ENCODE measurements at places on chromosomes 5 and 9. TPM values are rescaled to one million over a fixed set of nuclear protein-coding genes. Genes with fewer than 3 reads are reported as not detected.

GRCh38 chr5:174342696-174343095 is 297.2 kb downstream of the NSG2 start:
- no peak for DNase-seq

The BSPRY gene
- total RNA-seq: not detected

DNA sequence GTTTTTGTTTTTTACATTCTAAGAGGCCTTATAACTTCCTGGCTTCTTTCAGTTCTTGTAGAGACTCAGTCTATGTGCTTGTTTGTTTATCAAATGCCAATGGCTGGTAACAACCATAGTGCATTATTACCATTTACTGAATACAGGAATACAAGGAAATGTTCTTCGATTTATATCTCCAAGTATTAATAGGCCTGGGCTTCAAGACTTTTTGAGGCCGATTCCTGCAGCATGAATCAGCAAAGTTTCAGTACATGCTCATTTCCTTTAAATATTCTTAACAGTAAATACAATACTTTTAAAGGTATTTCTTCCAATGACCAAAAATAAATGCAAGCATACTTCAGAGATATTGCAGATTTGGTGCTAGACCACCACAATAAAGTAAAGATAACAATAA is 535.3 kb downstream of the EFNA5 start:
- DNase-seq: no peak

The FLT4 gene
- 2.3 TPM for total RNA-seq

The CYSRT1 gene
- not detected for total RNA-seq

DNA sequence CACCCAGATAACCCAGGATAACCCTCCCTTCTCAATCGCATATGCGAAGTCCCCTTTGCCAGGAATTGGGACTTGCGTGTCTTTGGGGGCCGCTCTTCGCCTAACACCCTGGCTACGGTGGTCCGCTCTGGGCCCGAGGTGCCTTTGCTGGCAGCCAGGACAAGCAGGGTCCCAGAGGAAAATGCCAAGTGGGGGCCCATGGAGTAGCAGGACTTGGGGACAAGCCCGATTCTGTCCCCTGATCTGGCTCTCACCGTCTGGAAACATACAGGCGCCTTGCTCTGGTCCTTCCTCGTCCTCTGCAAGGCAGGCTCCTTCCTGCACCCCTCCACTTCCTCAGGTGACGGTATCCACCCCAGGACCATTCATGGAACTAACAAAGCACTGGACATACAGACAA is 78.1 kb upstream of the UNC5A start:
- no peak for DNase-seq

GRCh38 chr5:154278908-154279307 is 88.4 kb downstream of the GALNT10 start:
- DNase-seq: no peak

DNA sequence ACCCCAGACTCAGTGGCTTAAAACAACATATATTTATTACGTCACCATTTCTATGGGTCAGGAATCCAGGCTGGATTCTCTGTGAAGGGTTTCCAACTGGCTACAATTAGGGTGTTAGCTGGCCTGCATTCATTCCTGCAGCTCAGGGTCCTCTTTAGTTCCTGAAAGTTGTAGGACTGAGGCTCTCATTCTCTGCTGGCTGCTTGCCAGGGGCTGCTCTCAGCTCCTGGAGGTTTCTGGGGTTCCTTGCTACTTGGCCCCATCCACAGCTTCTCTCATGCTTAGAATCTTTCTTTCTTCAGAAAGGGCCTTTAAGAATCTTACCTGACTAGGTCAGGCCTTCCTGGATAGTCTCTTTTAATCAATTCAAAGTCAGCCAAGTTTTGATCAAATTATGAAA is 424.6 kb downstream of the GADD45G start:
- no peak for DNase-seq

GRCh38 chr5:59107692-59108091 is 524.8 kb downstream of the RAB3C start:
- DNase-seq: no peak
